ENCODE measurements at places on chromosomes 5 and 9. TPM values are rescaled to one million over a fixed set of nuclear protein-coding genes. Genes with fewer than 3 reads are reported as not detected.

Gene CFAP90
- not detected for total RNA-seq

Gene ARSI
- 0.42 TPM for total RNA-seq

Gene ENTPD8
- total RNA-seq: 3.3 TPM

Gene CYLC2
- not detected for total RNA-seq

Gene GAS1
- 3.1 TPM for total RNA-seq

Gene DAB2
- 10.4 TPM for total RNA-seq

Gene LRRC19
- 0.81 TPM for total RNA-seq

DNA sequence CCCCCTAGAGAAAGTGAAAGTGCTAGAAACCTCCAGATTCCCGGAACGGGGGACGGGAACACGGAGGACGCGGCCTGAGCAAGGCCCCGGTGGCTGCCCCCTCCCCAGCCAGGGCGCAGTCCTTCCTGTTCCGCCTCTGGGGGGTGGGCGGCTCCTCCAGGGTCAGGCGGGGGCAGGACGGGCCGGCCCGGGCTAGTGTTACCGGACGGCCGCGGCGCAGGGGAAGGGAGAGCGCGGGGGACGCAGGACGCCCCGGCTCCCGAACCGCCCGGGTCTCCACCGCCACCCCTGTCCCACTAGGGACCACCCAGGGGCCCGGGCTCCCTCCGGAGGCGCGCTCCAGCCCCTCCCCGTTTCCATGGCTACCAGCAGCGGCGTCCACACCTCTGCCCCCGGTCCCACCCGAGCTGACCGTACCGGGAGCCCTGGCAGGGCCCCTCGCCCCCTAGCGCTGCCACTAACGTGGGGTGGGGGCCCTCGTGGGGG lies 579 bp downstream of the SLC12A7 start:
- peak overlapping the region; percentile 99 for H3K27ac ChIP-seq
- DNase-seq: peak; percentile 69
- no peaks in the 10 kb centered on the region for H3K27me3 ChIP-seq
- peak overlapping the region; percentile 91 for H3K4me3 ChIP-seq
- no peaks in the 10 kb centered on the region for H3K4me1 ChIP-seq

- no peaks in the 10 kb centered on the region for H3K4me1 ChIP-seq
- peak overlapping the region; percentile 77 for H3K27ac ChIP-seq
- H3K36me3 ChIP-seq: no peaks in the 10 kb centered on the region
- H3K27me3 ChIP-seq: no peaks in the 10 kb centered on the region
Observed at GRCh38 chr5:1103093-1103492, 8.8 kb downstream of the SLC12A7 start.

DNA sequence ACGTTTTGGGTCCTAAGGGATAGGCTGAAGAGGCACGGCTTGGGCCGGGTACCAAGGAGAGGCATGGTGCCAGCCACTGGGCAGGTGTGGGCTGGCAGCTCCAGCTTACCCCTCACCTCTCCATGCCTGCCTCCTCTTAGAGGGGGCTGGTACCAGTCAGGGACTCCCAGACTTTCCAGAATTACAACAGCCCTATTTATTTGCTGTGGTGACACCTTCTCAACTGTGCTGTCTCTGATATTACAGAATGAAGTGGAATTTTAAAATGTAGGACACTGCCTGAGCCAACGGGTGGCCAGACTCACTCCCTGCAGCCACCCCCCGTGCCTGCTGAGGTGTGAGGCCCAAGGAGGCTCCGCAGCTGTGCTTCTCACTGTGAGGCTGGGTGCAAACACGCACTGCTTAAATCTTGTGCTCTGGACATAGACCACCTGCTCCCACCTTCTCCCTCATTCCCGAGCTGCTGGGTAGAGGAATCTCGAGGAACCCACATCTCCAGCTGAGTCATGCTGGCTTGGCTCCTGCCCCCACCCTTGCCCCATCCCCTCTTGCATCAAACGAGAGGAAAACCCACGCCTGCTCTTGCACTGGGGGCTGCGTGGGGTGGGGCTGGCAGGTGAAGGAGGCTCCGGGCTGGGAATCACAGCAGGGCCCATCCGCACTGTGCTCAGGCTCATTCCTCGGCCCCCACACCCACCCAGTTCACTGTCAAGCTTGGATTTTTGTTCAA lies 47.9 kb downstream of the PRRT1B start:
- H3K4me3 ChIP-seq: no peak overlapping the region
- peaks cover 46% of the 10 kb centered on the region for H3K36me3 ChIP-seq

DNA sequence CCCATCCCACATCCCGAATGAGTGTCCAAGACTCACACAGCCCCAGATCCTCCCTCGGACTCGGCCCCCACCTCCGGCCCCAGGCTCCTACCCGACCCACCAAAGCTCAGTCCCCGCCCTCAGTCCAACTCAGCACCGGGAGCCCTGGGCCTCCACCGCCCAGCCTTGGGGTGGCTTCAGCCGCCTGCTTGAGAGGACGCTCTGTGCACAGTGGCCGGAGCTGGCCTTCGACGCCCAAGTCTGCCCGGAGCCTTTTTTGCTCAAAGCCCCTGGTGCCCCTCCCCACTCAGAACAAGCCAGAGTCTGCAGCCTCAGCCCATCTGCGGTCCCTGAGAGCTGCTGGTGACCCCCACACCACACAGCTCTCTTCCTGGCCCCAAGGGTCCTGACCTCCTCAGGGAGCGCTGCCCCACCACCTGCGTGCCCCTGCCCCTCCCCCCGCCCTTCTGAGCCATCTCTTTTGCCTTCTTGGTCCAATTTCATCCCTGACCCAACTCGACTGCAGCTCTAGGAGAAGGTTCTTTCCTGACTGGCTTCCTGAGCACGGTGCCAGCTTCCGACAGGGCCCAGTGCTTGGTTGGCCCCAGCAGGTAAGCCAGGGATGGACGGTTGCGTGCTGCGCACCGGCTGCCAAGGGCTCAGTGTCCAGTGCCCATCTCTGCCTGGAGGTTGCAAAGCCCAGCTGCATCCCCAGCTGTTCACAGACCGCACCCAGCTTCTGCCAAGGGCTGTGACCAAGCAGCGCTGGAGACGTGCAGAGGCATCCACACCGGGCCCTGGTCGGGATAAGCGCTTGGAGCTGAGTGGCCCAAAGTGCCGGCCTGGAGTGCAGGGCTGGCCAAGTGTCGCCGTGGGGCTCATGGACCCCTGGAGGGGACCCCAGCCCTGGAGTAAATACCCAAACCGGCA lies 27.7 kb upstream of the NSMF start:
- no peak overlapping the region for H3K27ac ChIP-seq
- no peak overlapping the region for H3K4me3 ChIP-seq
- H3K4me1 ChIP-seq: no peaks in the 10 kb centered on the region
- H3K27me3 ChIP-seq: no peaks in the 10 kb centered on the region
- DNase-seq: peak; percentile 42

GRCh38 chr5:173664154-173664526 lies 47.7 kb upstream of the BOD1 start:
- H3K36me3 ChIP-seq: no peaks in the 10 kb centered on the region
- peak; percentile 55 for DNase-seq
- no peak overlapping the region for H3K27ac ChIP-seq
- H3K4me1 ChIP-seq: peaks cover 5% of the 10 kb centered on the region
- no peak overlapping the region for H3K4me3 ChIP-seq

GRCh38 chr5:2192496-2192895 lies 309.8 kb upstream of the IRX4 start:
- H3K36me3 ChIP-seq: no peaks in the 10 kb centered on the region
- H3K4me3 ChIP-seq: no peak overlapping the region
- H3K27me3 ChIP-seq: no peaks in the 10 kb centered on the region
- no peaks in the 10 kb centered on the region for H3K4me1 ChIP-seq

DNA sequence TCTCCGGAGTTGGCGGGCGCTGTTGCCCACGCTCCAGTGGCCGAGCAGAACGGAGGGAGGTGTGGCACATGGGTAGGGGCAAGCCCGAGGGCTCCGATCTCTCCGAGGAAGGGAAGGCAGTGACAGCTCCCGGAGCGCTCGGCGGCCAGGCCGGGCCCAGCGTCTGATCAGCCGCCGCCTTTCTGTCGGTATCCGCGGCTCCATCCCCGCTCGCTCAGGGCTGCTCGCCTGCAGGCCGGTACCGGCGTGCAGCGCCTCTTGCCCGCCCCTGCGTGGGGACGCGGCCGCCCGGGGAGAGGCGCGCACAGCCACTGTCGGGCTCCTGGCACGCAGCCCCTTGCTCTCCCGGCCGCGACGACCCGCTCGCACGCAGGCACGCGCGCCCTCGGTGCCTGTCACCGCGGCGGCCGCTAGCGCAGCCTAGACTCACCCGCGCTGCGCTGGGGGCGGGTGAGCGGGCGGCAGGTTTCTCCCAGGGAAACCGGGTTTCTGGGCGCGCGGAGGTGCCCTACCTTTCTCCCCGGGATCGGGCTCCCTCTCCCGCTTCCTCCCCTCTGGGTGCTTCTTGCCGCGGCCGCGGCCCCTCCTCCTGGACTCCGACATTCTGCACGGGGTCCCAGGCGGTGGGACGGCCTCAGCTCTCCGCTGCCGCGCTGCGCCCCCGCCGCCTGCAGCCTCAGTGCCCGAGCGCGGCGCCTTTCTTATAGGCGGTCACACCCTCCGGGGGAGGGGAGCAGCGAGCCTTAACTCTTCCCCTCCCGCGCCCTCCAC lies 108.4 kb downstream of the PSD2 start:
- no peak overlapping the region for H3K27ac ChIP-seq
- peaks cover 11% of the 10 kb centered on the region for H3K27me3 ChIP-seq
- DNase-seq: no peak
- peaks cover 11% of the 10 kb centered on the region for H3K4me1 ChIP-seq
- peak overlapping the region; percentile 44 for H3K4me3 ChIP-seq
- H3K36me3 ChIP-seq: no peaks in the 10 kb centered on the region

- H3K36me3 ChIP-seq: no peaks in the 10 kb centered on the region
- no peak overlapping the region for H3K4me3 ChIP-seq
- no peak overlapping the region for H3K27ac ChIP-seq
- H3K4me1 ChIP-seq: peaks cover 20% of the 10 kb centered on the region
Observed at GRCh38 chr5:157915638-157916037, 56.7 kb upstream of the CLINT1 start.

- DNase-seq: peak; percentile 63
- no peak overlapping the region for H3K4me3 ChIP-seq
- H3K27me3 ChIP-seq: no peaks in the 10 kb centered on the region
Observed at GRCh38 chr9:133135146-133135745, 14.2 kb upstream of the RALGDS start.

- no peaks in the 10 kb centered on the region for H3K4me1 ChIP-seq
- no peak overlapping the region for H3K4me3 ChIP-seq
- DNase-seq: no peak
- no peaks in the 10 kb centered on the region for H3K36me3 ChIP-seq
Observed at GRCh38 chr5:128341056-128341455, 197.0 kb downstream of the FBN2 start.

- H3K4me1 ChIP-seq: no peaks in the 10 kb centered on the region
- H3K27me3 ChIP-seq: no peaks in the 10 kb centered on the region
- H3K27ac ChIP-seq: no peak overlapping the region
- no peak overlapping the region for H3K4me3 ChIP-seq
- DNase-seq: no peak
Observed at GRCh38 chr5:168165221-168165914, 126.1 kb upstream of the WWC1 start.

DNA sequence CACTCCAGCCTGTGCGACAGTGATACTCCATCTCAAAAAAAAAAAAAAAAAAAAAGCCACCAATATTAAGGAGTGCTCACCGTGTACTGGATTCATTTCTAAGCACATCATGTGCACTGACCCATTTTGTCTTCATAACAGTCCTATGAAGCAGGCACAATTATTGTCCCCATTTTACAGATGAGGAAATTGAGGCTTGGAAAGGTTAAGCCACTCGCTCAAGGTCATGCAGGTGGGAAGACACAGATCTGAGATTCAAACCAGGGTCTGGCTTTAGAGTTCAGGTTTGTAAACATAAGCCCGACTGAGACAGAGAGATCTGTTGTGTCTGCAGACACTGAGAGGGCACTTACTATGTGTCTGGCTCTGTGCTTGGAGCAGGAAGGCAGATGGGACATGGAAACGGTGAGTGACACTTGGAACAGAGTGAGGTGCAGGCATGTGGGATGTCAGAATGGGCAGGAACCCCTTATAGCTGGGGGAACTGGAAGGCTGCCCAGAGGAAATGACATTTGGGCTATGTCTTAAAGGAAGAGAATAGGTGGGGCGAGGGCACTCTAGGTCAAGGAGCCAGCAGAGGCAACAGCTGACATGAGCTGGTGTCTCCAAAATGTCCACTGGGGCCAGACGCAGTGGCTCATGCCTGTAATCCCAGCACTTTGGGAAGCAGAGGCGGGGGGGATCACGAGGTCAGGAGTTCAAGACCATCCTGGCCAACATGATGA lies 69.9 kb downstream of the STK10 start:
- H3K27me3 ChIP-seq: no peaks in the 10 kb centered on the region
- H3K4me3 ChIP-seq: no peak overlapping the region
- no peaks in the 10 kb centered on the region for H3K4me1 ChIP-seq
- no peak for DNase-seq
- no peak overlapping the region for H3K27ac ChIP-seq

- no peaks in the 10 kb centered on the region for H3K4me1 ChIP-seq
- DNase-seq: no peak
- H3K36me3 ChIP-seq: no peaks in the 10 kb centered on the region
- no peak overlapping the region for H3K27ac ChIP-seq
- no peak overlapping the region for H3K4me3 ChIP-seq
Observed at GRCh38 chr5:58804291-58804690, 221.4 kb downstream of the RAB3C start.

DNA sequence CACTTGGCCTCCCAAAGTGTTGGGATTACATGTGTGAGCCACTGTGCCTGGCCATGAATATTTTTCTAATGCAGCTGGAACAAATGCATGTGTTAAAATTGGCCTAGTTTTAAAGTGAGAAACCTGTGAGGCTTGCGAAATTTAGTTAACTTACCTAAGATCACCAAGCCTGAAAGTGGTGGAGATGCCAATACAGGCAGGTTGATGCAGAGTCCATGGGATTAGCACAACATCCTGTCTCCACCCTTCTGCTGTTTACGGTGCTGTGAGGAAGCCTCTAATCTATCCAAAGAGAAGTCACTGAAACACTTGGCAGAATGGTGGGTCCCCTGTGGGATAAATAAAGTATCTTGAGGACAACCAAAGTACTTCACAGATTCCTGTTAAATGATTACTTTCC lies 98.2 kb downstream of the PCSK5 start:
- no peaks in the 10 kb centered on the region for H3K36me3 ChIP-seq
- DNase-seq: no peak
- no peaks in the 10 kb centered on the region for H3K4me1 ChIP-seq
- H3K4me3 ChIP-seq: no peak overlapping the region

- no peak for DNase-seq
- H3K4me3 ChIP-seq: no peak overlapping the region
- no peaks in the 10 kb centered on the region for H3K27me3 ChIP-seq
- no peak overlapping the region for H3K27ac ChIP-seq
- no peaks in the 10 kb centered on the region for H3K4me1 ChIP-seq
Observed at GRCh38 chr5:39064450-39064849, 9.7 kb downstream of the RICTOR start.

DNA sequence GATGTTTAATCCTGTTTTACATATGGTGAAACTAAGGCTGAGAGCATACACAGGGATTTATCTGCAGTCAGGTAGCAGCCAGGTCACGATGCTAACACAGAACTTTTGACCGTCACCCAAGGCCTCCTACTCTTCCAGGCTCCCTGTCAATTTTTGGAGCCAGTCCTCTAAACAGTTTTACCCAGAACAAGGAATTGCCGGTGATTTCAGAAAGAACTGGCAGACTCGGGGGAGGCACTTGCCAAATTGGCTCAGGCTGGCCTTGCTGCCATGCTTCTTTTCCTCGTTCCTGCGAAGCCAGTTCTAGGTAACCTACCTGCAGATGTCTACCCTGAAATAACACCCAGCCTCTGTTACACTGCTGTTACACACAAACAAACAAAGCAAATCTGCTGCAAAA lies 21.2 kb downstream of the GRIA1 start:
- H3K27ac ChIP-seq: no peak overlapping the region
- no peaks in the 10 kb centered on the region for H3K4me1 ChIP-seq
- no peaks in the 10 kb centered on the region for H3K27me3 ChIP-seq
- H3K4me3 ChIP-seq: no peak overlapping the region
- DNase-seq: no peak
- H3K36me3 ChIP-seq: no peaks in the 10 kb centered on the region

GRCh38 chr5:4780633-4781032 lies 359.5 kb upstream of the ADAMTS16 start:
- DNase-seq: no peak
- H3K27ac ChIP-seq: no peak overlapping the region
- no peaks in the 10 kb centered on the region for H3K36me3 ChIP-seq

Data from right lobe of liver (tissue), 6 donors.